ENCODE measurements at places on chromosomes 2 and 18.
A peak's percentile ranks its signal among the peaks of the same experiment; 100 is the strongest.

- no peak for DNase-seq
These were observed 98.4 kb downstream of the CDK15 start for GRCh38 chr2:201904538-201905420.

- DNase-seq: no peak
These were observed 123.8 kb downstream of the NCKAP5 start for GRCh38 chr2:133444465-133444864.

GRCh38 chr2:60550178-60550983, 3.1 kb downstream of the BCL11A start:
- peak; percentile 36 for DNase-seq

DNA sequence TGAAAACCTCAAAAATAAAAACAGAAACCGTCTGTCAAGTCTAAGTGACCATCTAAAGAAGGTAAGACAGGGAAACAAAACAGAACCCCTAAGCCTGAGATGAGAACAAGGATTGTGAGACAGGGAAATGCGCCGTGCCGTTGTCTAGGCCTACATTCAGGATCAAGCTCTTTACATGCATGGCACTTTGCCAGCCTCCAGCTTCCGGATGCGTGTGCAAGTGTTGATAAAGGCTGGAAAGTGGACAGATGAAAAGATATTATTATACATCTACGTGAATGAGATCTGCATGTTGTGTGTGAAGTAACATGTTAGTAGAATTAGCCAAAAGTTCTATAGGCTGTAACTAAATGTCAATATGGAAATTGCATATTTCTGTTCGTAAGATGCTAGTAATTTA, 28.6 kb upstream of the TMEM87B start:
- DNase-seq: no peak

- no peak for DNase-seq
These were observed 19.4 kb upstream of the RNF149 start for GRCh38 chr2:101327863-101328394.

DNA sequence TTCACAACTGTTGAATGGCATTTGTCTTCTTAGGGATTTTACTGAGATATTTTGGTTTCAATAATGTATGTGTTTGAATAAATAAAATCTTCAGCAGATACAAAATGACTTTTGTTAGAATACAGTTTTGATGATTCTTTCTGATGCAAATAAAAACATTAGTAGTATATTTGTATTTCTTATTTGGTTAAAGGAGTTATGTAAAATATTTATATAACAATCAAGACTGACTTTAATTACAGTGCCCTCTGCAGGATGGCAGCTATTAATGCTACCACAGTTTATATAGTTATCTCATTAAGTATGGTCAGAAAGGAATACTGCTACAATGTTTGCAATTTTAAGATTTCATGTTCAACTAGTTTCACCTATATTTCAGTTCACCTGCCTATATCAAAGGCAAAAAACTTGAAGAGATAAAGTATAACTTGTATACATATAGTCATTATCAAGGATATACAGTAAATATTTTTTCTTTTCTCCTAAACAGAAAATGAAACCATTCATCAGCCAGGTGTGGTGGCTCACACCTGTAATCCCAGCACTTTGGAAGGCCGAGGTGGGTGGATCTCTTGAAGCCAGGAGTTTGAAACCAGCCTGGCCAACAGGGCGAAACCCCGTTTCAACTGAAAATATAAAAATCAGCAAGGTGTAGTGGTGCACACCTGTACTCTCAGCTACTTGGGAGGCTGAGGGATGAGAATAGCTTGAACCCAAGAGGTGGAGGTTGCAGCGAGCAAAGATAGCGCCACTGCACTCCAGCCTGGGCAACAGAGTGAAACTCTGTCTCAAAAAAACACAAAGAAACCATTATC, 19.8 kb downstream of the ARL5A start:
- no peak for DNase-seq

DNA sequence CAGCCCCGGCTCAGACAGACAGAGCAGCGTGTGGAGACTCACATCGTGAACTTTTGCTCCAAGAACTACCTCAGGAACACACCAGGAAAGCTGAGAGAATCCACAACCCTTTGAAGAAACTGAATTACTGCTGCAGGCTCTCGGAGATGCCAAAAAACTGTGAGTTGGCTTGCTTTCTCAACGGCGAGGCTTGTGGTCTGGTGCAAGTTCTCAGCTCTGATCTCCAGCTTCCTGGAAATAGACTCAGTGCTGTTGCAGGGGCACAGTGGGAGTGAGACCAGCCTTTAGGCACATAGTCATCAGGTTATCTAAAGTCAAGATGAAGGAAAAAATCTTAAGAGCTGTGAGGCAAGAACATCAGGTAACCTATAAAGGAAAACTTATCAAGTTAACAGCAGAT, 273.7 kb upstream of the LRATD1 start:
- DNase-seq: no peak

- no peak for DNase-seq
These were observed 28.0 kb upstream of the SLC35F6 start for GRCh38 chr2:26735883-26736588.

- no peak for DNase-seq
These were observed 77.2 kb upstream of the ST8SIA3 start for GRCh38 chr18:57275111-57275510.

GRCh38 chr2:143399631-143400069, 270.4 kb downstream of the ARHGAP15 start:
- DNase-seq: no peak

- DNase-seq: no peak
These were observed 16.5 kb downstream of the SEPTIN10 start for GRCh38 chr2:109597283-109597682.

GRCh38 chr2:3073041-3073595, 304.5 kb downstream of the EIPR1 start:
- DNase-seq: no peak

Measured in esophagus squamous epithelium (tissue), 5 donors.